NCI-H1436 (cell line): ENCODE measurements at places on chromosomes 16 and 17.

GRCh38 chr16:48918520-48919258 is 308.7 kb upstream of the N4BP1 start:
- DNase-seq = no peak

DNA sequence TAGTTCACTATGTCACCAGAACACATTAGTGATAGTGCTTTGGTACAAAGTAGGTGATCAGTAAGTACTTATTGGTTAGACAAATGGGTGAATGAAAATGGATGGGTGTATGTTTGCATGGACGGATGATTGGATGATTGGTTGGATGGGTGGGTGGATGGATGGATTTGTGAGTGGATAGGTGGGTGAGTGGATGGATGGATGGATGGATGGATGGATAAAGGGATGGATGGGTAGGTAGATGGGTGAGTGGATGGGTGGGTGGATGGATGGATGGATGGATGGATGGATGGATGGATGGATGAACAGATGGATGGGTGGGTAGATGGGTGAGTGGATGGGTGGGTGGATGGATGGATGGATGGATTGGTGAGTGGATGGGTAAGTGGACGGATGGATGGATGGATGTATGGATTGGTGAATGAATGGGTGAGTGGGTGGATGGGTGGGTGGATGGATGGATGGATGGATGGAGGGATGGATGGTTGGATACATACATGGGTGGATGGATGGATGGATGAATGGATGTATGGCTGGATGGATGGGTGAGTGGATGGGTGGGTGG is 225.3 kb upstream of the GSE1 start:
- DNase-seq = no peak

- DNase-seq = no peak
Observed at GRCh38 chr16:772959-773358, 12.4 kb downstream of the MSLN start.

- DNase-seq = peak; percentile 35
Observed at GRCh38 chr17:71180801-71181385, 939.9 kb upstream of the SOX9 start.

GRCh38 chr16:10839279-10839666 is 20.7 kb upstream of the TVP23A start:
- DNase-seq = no peak

- DNase-seq = no peak
Observed at GRCh38 chr16:67923414-67924116, 8.1 kb downstream of the CTRL start.

- no peak for DNase-seq
Observed at GRCh38 chr16:73171380-73171779, 123.5 kb upstream of the ZFHX3 start.

GRCh38 chr16:1884155-1884760 is 12.3 kb upstream of the MEIOB start:
- DNase-seq = no peak

DNA sequence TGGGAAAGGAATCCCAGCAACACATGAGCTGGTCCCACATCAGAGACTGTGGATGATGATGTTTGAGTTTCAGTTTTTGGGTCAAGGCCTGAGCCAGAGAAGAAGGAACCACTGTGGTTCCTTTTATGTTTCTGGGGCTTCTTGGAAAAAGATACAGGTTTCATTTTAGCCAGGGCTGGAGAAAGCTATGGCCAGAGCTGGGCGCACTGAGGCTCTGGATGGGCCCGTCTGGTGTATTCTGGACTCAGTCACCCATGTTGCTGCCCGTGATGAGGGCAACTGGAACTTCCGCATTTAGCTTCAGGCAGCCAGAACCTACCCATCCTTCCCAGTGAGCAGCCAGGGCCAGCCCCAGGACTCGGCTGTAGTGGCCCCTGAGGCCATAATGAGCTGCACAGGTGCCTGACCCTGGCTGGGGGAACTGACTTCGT is 15.0 kb upstream of the PITPNA start:
- no peak for DNase-seq

- DNase-seq = no peak
Observed at GRCh38 chr17:81939881-81940385, 2.8 kb upstream of the PYCR1 start.

DNA sequence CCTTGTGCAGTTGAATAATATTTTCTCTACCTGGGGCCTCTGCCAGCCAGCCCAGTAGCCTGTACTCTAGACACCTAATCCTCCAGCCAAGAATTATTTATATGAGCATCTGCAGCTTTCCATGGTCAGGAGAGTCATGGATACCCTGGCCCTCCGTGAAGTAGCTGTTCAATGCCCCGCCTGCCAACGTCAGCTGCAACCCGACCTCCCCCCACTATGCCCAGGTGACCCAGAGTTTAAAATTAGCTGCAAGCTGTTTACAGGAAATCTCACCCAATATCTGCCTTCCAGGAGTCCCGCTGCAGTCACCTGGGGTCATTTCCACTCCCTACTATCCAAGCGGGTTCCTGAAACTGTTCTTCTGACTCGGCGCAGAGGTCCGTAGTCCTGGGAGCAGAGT is 12.3 kb downstream of the SDR42E2 start:
- no peak for DNase-seq

GRCh38 chr17:29126268-29126930 is 53.8 kb downstream of the MYO18A start:
- no peak for DNase-seq

DNA sequence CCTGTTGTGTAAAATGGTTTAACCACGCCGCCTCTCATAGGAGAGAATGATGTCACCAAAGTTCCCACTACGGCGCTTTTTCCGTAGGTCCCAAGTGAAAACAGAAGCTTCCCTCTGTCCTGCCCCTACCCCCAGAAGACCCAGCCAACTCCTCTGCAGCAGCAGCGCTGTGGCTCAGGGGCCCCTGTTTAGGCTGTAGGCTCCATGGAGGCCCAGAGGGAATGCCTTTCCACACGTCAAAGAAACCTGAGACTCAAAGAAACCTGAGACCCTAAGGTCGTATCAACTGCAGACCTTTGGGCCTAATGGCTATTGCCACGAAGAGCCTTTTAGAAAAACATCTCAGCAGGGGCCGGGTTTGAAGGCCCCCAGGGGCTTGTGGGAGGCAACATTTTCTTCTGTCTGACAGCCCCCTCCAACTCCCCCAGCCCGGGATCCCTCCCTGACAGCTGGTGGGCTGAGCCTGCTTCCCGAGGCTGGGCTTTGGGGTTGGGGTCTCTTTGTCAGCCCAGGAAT is 43.1 kb upstream of the MEAK7 start:
- DNase-seq = no peak

GRCh38 chr16:5490499-5490898 is 392.9 kb upstream of the EEF2KMT start:
- no peak for DNase-seq
